Chondrocyte (in vitro differentiated cells): ENCODE measurements at places on chromosomes 4 and X. TPM values are rescaled to one million over a fixed set of nuclear protein-coding genes. Genes with fewer than 3 reads are reported as not detected.

Gene CXCR3
- not detected in 3 replicates for total RNA-seq

- DNase-seq, result no peak
- H3K36me3 ChIP-seq, result peaks cover 2% of the 10 kb centered on the region
- H3K4me3 ChIP-seq, result no peak overlapping the region
- H3K27ac ChIP-seq, result no peak overlapping the region
- H3K4me1 ChIP-seq, result peaks cover 4% of the 10 kb centered on the region
These were observed 16.9 kb upstream of the RAP2C start for GRCh38 chrX:132236121-132236520.

DNA sequence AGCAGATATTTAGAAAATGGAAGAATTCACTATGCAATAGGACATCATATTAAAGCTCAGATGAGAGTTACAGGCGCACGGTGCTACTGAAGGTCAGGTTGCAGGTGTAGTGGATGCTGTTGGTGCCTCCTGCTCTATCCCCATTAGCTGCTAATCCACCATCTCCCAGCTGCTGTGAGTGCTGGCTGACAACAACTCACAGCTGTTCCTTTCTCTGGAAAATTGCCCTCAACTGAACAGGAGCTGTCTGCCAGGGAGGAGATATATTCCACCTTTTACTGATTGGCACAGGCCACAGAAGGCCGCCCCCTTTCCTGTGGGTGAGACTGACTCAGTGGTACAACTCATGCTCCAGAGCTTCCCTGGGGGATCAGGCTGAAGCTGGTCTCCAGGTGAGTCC, 48.7 kb downstream of the UCHL1 start:
- H3K27me3 ChIP-seq, result peaks cover 19% of the 10 kb centered on the region
- DNase-seq, result no peak
- H3K27ac ChIP-seq, result no peak overlapping the region
- H3K4me3 ChIP-seq, result no peak overlapping the region
- H3K4me1 ChIP-seq, result no peaks in the 10 kb centered on the region

DNA sequence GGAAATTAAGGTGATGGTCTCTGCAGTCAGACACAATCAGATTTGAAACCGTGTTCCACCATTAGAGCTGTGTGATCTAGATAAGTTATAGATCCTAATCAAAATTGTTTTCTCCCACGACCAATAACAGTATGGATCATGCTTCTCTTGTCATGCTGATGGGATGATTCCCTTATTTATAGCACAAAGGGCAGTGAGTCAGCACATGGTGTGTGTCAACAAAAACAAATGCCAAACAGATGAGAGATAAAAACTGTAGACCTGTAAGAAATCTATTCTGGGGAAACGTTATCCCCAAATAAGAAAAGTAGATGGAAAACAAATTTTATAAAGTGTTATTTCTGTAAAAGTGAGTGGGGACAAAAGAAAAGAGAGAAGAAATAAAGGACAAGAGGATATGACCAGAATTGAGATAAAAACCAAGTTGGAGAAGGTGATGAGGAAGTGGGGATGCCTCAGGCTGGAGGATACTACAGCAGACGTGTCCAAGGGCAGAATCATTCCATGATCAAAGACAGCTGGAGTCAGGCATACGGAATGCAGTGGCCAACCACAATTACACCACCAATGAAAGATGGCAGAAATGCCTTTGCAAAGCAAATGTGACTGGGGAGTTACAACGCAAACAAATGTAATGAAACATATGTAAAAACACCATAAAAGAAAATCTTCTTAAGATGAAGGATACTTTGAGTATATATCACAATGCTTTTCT, 377.8 kb upstream of the PRKX start:
- no peak overlapping the region for H3K4me3 ChIP-seq
- no peak for DNase-seq
- no peaks in the 10 kb centered on the region for H3K4me1 ChIP-seq
- no peaks in the 10 kb centered on the region for H3K36me3 ChIP-seq
- H3K27ac ChIP-seq, result no peak overlapping the region
